T-helper 17 cell (primary cell): ENCODE measurements at places on chromosomes 7 and 10. TPM values are rescaled to one million over a fixed set of nuclear protein-coding genes. Genes with fewer than 3 reads are reported as not detected.

GRCh38 chr10:113562704-113563103 is 9.9 kb downstream of the HABP2 start:
- H3K27ac ChIP-seq = no peak overlapping the region
- H3K4me1 ChIP-seq = peaks cover 9% of the 10 kb centered on the region
- no peak for DNase-seq

DNA sequence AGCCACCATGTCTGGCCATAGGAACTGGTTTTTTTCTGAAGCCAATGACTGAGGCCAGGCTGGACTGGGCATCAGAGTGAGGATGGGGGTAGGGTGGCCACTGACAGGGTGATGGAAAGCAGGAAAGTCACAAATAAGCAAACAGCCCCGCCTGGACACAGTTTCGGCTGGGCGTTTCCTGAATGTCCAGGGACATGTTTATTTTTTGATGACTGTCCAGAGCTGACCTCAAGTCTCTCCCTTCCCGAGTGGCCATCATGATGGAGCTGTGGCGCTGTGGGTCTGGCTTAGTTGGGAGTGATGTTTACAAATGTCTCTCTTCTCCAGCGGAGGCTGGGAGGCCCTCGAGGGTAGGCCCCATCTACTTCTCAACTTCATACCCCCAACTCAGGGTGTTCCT is 37.1 kb upstream of the COMTD1 start:
- H3K27me3 ChIP-seq = peaks cover 22% of the 10 kb centered on the region
- no peak overlapping the region for H3K4me3 ChIP-seq
- no peak for DNase-seq
- H3K4me1 ChIP-seq = no peaks in the 10 kb centered on the region
- no peaks in the 10 kb centered on the region for H3K36me3 ChIP-seq
- no peak overlapping the region for H3K27ac ChIP-seq

- H3K36me3 ChIP-seq = no peaks in the 10 kb centered on the region
- no peak for DNase-seq
- peaks cover 6% of the 10 kb centered on the region for H3K27me3 ChIP-seq
- H3K4me3 ChIP-seq = no peak overlapping the region
Observed at GRCh38 chr7:101722247-101722646, 93.2 kb upstream of the MYL10 start.

DNA sequence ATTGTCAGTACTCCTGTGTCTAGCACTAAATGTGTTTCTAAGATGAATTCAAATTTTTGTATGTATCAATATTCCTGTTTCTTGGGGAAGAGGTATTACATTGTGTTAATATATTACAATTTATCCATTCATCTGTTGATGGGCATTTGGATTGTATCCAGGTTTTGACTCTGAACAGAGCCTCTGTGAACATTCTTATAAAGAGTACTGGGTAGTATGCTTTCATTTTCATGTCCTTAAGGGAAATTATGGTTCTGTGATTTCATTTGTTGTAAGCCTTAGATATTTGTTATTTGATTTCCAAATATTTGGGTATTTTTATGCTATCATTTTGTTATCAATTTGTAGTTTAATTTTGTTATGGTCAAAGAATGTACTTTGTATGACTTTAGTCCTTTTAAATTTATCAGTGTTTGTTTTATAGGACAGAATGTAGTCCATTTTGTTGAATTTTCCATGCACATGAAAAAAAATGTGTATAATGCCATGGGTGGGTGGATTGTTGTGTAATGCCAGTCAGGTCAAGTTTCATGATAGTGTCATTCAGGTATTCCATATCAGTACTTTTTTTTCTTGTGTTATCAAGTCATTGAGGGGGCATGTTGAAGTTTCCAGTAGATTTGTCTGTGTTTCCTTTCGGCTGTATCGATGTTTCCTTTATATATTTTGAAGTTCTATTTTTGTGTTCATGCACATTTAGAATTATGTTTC is 38.4 kb downstream of the STAM start:
- DNase-seq = no peak
- peaks cover 31% of the 10 kb centered on the region for H3K4me1 ChIP-seq
- peak overlapping the region; percentile 90 for H3K27ac ChIP-seq
- H3K36me3 ChIP-seq = peaks cover 2% of the 10 kb centered on the region
- no peaks in the 10 kb centered on the region for H3K27me3 ChIP-seq
- peak overlapping the region; percentile 72 for H3K4me3 ChIP-seq

DNA sequence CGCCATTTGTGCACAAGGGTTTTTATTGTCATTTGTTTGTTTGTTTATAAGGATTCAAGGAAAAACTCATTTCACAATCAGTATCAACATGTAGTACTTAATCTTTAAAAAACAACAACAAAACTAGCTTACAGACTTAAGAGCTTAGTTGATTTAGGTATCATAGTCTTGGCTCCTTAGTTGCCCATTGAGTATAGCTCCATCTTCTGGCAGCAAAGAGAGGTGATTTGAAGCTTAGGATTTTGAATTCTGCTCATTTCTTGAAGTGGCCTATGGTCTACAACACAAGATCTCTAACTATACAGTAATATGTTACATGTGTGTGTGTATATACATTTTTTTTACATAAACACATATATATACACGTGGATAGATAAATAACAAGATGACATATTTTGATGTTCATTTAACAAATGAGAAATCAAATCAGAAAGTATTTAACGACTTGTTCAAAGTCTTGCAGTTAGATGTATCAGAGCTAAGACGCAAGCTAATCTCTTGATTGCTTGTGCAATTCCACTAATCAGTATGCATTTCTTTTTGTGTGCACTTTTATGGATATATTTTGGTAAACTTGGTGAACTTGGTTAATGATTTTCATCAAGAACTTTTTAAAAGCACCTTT is 307.3 kb downstream of the CAMK1D start:
- peak overlapping the region; percentile 34 for H3K27ac ChIP-seq
- peaks cover 4% of the 10 kb centered on the region for H3K4me1 ChIP-seq
- no peak for DNase-seq
- H3K4me3 ChIP-seq = no peak overlapping the region

GRCh38 chr7:138878051-138878450 is 80.1 kb upstream of the ATP6V0A4 start:
- H3K4me1 ChIP-seq = peaks cover 20% of the 10 kb centered on the region
- H3K4me3 ChIP-seq = no peak overlapping the region
- peaks cover 10% of the 10 kb centered on the region for H3K27me3 ChIP-seq
- H3K27ac ChIP-seq = no peak overlapping the region

DNA sequence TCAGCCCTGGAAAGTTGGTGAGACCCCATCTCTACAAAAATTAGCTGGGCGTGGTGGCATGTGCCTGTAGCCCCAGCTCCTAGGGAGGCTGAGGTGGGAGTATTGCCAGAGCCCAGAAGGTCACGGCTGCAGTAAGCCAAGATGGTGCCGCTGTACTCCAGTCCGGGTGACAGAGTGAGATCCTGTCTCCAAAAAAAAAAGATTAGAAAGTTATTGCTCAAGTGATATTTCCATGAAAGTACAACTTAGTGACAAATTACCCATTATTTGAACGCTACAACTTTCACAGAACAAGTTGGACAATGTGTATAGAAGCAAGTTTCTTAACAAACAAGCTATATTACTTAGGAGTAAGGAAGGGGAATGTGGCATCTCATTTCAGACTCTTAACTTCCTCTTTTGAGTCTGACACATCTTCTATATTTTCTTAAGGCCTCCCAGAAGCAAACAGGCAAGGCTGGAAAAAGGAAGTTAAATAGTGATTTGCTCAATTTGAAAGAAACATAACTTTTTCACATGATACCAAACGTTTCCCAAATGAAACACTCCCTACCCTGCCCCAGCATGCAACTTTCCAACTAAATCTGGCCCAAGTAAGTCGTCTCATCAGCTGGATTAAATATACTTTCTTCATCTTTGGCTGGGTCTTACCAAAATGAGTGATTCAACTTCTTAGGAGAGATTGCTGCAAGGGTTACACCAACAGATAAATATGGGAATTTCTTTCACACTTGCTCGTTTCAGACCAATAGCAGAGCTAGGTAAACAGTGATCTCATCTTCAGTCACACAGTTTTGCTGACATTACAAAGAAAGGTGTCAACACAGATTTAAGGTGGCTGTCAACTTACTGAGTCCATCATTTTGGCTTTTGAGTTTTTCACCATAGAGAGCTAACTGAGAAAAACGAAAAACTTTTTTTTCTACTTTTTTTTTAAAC is 66.3 kb upstream of the KLF6 start:
- peak overlapping the region; percentile 31 for H3K4me3 ChIP-seq
- no peak for DNase-seq

- H3K4me1 ChIP-seq = no peaks in the 10 kb centered on the region
- H3K36me3 ChIP-seq = no peaks in the 10 kb centered on the region
- H3K4me3 ChIP-seq = no peak overlapping the region
- no peak for DNase-seq
- no peak overlapping the region for H3K27ac ChIP-seq
Observed at GRCh38 chr10:10903620-10904019, 114.1 kb upstream of the CELF2 start.

DNA sequence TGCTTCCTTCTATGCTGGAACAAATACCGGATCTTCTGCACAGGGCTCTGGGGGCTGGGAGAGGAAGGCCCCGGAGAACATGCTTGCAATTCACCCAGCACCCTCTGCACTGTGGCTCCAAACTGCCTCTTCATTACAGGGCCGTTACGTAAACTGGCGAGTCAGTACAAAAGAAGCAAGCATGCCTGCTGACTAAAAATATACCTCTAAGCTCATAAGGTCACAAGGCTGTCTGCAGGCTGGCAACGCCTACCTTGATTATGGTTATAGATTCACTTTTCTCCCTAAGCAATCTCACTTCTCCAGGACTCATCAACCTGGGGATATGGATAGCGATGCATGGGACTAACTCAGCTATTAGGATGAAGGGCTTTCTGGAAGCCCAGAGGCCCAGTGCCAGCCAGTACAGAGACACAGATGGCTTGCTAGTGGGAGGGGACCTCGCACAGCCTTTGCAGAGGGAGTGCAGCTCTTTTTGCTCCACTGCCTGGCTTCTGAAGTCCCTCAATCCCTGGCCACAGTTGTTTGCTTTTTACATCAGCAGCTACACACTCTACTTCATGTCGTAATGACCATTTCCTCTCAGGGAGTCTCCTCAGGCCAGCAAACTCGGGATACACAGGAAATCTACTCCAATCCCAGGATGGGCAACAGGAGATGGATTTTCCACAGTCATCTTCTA is 96.1 kb downstream of the SH3PXD2A start:
- H3K27ac ChIP-seq = peak overlapping the region; percentile 85
- H3K27me3 ChIP-seq = no peaks in the 10 kb centered on the region
- no peaks in the 10 kb centered on the region for H3K36me3 ChIP-seq
- peak overlapping the region; percentile 74 for H3K4me3 ChIP-seq
- DNase-seq = no peak
- H3K4me1 ChIP-seq = peaks cover 41% of the 10 kb centered on the region

DNA sequence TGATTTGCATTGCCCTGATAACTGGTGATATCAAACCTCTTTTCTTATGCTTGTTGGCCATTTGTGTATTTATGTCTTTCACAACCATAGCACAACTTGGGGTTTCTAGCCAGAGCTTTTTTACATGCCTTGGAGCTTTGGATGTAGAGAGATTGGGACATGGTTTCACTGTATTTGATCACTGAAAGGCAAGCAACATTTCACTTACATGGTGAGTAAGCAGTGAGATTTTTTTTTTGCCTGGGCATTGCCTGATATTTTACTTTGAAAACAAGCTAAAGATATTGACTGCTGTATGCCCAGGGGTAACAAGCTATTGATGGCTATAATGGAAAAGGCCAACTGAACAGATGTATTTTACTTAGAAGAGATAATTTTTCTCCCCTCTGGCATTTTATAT is 259.0 kb downstream of the PHTF2 start:
- no peak overlapping the region for H3K27ac ChIP-seq
- peaks cover 5% of the 10 kb centered on the region for H3K4me1 ChIP-seq
- no peak overlapping the region for H3K4me3 ChIP-seq

DNA sequence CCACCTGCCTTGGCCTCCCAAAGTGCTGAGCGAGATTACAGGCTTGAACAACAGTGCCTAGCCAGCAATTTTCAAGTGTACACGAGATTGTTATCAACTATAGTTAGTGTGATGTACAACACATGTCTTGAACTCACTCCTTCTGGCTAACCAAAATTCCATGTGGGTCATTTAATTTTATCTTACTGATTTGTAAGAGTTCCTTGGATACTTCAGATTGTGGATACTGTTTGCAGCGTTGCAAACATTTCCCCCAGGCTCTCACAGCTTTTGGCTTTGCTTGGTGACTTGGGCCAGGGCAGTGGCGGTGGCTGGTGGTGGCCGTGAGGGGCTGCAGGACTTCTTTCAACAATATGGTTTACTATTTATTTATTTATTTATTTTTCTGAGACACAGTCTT is 8.5 kb upstream of the TMEM270 start:
- H3K27me3 ChIP-seq = peaks cover 27% of the 10 kb centered on the region
- DNase-seq = no peak
- no peak overlapping the region for H3K4me3 ChIP-seq
- H3K36me3 ChIP-seq = no peaks in the 10 kb centered on the region

The TCERG1L gene
- total RNA-seq = not detected

The DPYSL4 gene
- total RNA-seq = 0.52 TPM

The PDE6C gene
- not detected for total RNA-seq

The SPACDR gene
- total RNA-seq = 1.7 TPM
